ENCODE measurements at places on chromosomes 16 and 17. TPM values are rescaled to one million over a fixed set of nuclear protein-coding genes. Genes with fewer than 3 reads are reported as not detected.

- DNase-seq = no peak
These were observed 4.9 kb upstream of the CDH1 start for GRCh38 chr16:68732042-68732680.

GRCh38 chr16:1206786-1207185 lies 18.3 kb downstream of the TPSG1 start:
- no peak for DNase-seq

GRCh38 chr17:38747463-38748148 lies 530 bp downstream of the PCGF2 start:
- no peak for DNase-seq

BEAN1 gene
- not detected for total RNA-seq

DNA sequence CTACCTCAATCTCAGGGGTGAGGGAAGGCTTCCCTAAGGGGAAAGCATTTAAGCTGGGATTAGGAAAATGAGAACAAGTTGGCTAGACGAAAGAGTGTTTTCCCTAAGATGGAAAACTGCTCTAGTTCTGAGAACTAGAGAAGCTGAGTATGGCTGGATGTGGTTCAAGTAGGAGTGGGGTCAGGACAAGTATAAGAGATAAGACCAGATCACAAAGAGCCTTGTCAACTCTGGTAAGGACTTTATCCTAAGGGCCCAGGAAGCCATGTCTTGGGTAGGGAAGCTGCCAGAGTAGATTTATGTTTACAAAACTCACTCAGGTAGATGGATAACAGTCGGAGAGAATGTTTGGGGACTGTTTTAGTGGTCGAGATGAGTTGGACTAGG lies 1.7 kb downstream of the ANKS4B start:
- no peak for DNase-seq

GRCh38 chr17:82043507-82043906 lies 6.0 kb upstream of the DCXR start:
- no peak for DNase-seq

DNA sequence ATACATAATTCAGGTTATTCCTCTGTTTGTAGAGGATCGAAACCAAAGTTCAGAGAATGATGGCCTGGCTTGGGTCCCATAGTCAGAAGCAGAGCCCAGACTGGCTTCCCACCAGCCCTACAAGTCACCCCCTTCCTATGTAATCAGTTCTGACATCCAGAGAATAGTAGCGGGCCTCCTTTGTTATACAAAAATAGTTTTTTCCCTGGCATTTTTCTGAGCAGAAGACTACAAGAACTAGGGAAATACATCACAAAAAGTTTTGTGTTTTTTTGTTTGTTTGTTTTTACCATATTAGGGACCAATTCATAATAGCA lies 19.2 kb downstream of the ATPAF2 start:
- no peak for DNase-seq

- peak; percentile 20 for DNase-seq
These were observed 16.3 kb downstream of the FOXJ1 start for GRCh38 chr17:76124582-76125390.

GRCh38 chr17:4901108-4901647 lies 1.7 kb downstream of the CHRNE start:
- DNase-seq = no peak
